Activated naive CD4-positive, alpha-beta T cell treated with Interleukin-2 at 50 U/mL for 16 hours (primary cell): ENCODE measurements at places on chromosomes 4 and X.

GRCh38 chrX:63754136-63754859, 30.7 kb downstream of the ARHGEF9 start:
- peak; percentile 23 for DNase-seq

- no peak for DNase-seq
Measured at GRCh38 chrX:23332101-23332887, 2.4 kb upstream of the PTCHD1 start.

GRCh38 chr4:70099206-70099605, 49.0 kb downstream of the HTN1 start:
- DNase-seq: no peak

DNA sequence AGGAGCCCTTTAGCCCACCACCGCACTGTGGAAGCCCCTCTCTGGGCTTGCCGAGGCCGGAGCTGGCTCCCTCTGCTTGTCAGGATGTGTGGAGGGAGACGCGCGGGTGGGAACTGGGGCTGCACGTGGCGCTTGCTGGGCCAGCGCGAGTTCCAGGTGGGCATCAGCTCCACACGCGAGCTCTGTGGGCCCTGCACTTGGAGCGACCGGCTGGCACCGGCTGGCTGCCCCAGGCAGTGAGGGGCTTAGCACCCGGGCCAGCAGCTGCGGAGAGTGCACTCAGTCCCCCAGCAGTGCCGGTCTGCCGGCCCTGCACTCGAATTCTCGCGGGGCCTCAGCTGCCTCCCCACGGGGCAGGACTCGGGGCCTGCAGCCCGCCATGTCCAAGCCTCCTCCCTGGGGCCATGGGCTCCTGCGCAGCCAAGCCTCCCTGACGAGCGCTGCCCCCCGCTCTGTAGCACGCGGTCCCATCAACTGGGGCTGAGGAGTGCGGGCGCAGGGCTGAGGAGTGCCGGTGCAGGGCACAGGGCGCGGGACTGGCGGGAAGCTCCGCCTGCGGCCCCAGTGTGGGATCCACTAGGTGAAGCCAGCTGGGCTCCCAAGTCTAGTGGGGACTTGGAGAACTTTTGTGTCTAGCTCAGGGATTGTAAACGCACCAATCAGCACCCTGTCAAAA, 93.6 kb downstream of the DTHD1 start:
- DNase-seq: no peak

- DNase-seq: no peak
Measured at GRCh38 chr4:46856333-46856732, 52.7 kb downstream of the COX7B2 start.

DNA sequence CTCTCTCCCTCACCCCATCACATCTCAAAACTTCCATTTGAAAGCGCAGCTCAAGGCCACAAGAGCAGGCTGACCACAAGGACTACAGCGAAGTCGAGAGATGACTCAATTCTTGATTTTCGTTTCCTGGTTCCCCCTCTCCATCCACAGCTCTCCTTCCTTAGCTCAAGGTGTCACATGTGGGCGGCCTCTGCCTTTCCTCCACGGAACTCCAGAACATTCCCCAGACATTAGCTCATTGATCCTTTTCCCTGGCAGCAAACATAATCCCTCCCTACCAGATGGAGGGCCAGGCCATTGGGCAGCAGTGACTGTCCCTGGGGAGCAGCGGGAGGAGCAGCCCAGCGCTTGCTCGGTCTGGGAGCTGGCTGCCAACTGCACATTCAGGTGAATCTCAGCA, 56.3 kb downstream of the CCDC149 start:
- no peak for DNase-seq

DNA sequence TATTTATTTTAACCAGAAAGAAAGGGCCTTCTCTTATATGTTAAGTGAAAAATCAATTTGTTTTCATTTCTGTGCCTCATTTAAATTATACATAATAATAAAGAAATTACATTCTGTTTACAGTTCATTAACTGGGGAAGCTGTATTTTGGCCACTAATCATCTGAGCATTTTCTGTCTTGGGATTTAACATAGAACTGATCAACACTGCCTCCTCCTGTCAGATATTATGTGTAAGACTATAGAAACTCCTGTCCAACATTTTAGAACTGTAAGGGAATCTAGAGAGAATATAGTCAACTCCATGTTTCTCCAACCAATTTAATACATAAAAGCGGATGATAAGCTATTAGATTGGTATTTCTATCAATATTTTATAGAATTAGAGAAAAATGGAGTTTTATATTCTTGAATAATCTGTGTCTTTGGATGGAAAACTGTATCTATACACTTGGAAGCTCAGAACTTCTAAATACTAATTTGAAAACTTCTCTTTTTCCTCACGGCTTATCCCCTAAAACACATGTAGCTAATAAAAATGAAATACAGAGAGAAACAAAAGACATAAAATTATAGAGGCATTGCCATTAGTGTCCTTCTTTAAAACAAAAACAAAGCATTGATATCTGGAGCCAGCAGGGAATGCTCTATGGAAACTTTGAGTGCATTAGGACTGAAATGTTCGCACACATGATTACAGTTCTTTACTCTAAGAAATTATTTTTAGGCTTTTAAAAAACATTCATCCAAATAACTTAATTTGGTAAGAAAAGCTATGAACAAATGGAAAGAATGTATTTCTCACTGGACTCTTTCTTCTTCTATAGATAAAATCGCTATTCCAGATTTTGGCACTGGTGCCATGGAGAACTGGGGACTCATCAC, 33.1 kb downstream of the ENPEP start:
- no peak for DNase-seq

GRCh38 chr4:7626531-7626930, 191.8 kb upstream of the PSAPL1 start:
- no peak for DNase-seq

- no peak for DNase-seq
Measured at GRCh38 chr4:56048383-56048701, 99.6 kb downstream of the CEP135 start.

DNA sequence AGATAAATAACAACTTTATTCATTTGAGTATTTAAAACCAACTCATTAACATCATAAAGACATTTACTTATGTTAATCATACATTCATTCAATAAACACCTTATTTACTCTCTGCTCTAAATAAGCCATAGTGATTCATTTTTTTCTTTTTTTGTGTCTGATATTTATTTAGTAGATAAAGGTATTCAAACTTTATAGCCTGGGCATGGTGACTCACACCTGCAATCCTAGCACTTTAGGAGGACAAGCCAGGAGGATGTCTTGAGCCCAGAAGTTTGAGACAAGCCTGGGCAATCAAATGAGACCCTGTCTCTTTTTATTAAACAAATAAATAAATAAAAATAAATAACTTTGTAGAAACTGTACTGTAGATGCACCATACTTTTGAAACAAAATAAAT, 771.3 kb upstream of the PCDH7 start:
- DNase-seq: no peak

DNA sequence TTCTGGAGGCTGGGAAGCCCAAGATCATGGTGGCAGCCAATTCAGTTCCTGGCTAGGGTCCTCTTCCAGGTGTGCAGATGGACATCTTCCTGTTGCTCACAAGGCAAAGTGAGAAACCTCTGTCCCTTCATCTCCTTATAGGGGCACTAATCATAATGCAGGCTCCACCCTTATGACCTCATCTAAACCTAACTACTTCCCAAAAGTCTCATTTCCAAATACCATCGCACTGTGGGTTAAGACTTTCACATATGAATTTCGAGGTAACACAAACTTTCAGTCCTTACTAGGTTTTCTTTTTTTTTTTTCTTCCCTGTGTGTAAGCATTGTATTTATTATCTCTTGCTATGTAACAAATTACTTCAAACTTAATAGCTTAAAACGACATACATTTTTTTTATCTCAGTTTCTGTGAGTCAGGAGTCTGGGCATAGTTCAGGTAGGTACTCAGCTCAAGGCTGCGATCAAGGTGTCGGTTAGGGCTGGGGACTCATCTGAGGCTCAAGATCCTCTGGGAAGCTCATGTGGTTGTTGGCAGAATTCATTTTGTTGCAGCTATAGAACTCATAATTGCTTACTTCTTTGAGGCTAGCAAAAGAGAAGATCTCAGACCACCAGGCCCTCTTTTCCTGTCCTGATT, 204.7 kb upstream of the STK26 start:
- no peak for DNase-seq

GRCh38 chr4:168587411-168588125, 90.7 kb downstream of the PALLD start:
- no peak for DNase-seq

GRCh38 chrX:108573136-108573535, 133.5 kb downstream of the COL4A5 start:
- DNase-seq: no peak

DNA sequence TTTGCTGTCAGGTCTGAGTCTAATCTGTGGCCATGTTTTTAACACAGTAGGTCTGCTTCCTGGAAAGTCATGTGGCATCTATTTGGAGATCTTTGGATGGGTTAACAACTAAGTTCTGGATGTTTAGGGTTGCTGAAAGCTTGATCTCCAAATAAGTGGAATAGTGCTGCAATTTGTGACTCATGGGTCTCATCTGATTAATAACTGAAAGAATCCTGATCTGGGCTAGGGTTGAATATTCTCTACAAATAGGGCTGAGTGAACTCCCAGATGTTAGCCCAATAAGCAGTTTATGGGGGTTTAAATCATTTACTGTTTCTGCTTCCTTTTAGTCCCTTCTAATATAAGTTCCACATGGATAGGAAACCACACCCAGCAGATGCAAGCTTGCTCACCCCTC, 23.1 kb downstream of the CT47C1 start:
- no peak for DNase-seq

DNA sequence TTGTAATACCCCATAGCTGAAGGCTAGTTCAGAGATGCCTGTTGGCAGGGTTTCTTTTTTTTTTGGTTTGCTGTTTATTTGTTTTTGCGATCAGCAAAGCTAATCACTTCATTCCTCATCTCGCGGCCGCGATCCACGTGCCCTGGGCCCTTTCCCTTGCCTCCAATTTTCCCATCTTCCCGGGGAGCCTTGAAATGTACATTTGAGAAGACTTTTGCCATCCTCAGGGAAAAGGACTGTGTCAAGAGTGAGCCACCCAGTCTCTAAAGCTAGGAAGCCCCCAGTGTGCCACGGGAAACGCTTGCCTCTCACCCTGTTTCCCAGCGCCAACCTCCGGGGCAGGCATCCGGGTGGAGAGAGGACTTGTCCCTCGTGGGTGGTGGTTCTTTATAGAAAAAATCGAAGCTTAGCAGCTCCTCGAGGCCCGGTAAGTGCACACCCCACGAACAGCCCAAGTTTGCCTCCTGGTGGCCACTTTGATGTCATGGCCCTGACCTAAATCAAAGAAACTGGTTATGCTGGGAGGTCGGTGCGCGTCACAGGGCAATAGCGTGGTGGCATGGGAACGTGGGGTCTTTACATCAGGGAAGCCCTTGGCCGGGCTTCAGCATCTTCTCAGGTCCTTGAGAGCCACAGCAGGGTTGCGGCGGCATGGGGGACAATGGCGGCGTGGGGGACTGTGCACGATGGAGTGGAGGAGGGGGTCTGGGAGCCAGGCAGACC, 42.0 kb downstream of the MAP7D3 start:
- DNase-seq: peak; percentile 35

DNA sequence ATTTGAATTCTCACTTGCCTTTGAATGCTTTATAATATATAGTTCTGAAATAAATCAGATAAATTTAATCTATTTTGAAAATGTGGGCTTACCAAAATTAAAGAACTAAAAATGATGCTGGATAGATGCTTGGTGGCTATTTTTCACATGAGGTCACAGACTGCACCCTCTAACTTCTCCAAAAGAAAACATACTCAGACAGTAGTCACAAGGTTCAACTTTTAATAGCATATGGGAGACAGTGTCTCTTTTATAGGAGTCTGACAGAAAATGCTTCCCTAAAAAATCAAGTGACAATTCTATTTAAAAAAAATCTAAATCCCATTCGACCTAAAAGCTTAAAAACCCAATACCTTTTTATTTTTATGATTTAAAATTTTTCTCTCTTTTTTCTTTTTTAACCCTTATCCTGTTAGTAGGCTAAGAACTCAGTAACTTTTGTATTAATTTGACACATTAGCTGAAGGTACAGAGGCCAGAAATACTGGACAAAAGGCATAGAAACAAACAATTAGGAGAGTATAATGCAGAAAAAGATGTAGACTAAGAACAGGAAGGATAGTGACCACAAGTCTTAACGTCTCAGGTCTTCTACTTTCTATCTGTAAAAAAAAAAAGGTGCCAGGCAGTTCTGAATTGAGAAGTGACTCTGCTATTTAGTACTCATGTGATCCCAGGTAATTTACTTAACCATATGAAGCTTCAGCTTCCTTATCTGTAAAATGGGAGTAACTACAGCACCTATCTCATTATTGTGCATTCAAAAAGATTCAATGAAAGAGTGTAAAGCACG, 7.6 kb downstream of the TIGD4 start:
- DNase-seq: no peak

- no peak for DNase-seq
Measured at GRCh38 chrX:147788641-147789350, 122.9 kb upstream of the FMR1 start.

GRCh38 chr4:58064653-58065052, 954.5 kb upstream of the IGFBP7 start:
- no peak for DNase-seq

- peak; percentile 22 for DNase-seq
Measured at GRCh38 chrX:69387567-69388487, 116.3 kb upstream of the NALF2 start.

GRCh38 chrX:149185087-149185486, 320.0 kb downstream of the IDS start:
- DNase-seq: no peak

GRCh38 chrX:43627147-43627546, 29.0 kb upstream of the MAOA start:
- no peak for DNase-seq

DNA sequence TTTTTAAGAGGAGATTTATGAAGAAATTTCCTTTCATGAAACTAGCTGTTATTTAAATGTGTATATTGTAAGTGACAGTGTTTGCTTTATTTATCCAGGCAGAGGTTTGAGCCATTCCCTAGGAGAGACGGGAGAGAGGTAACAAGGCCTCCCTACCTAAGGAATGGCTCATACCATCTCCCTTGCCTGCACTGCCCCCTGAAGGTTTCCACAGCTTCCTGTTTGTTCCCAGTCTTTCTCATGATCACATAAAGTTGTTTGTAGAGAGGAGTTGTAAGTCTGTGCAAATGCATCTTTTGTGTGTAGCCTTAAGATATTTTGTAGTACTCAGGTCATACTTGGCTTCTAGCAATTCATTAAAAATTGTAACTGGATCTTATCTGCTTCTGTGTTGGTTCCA, 1504.5 kb upstream of the PCDH10 start:
- no peak for DNase-seq

DNA sequence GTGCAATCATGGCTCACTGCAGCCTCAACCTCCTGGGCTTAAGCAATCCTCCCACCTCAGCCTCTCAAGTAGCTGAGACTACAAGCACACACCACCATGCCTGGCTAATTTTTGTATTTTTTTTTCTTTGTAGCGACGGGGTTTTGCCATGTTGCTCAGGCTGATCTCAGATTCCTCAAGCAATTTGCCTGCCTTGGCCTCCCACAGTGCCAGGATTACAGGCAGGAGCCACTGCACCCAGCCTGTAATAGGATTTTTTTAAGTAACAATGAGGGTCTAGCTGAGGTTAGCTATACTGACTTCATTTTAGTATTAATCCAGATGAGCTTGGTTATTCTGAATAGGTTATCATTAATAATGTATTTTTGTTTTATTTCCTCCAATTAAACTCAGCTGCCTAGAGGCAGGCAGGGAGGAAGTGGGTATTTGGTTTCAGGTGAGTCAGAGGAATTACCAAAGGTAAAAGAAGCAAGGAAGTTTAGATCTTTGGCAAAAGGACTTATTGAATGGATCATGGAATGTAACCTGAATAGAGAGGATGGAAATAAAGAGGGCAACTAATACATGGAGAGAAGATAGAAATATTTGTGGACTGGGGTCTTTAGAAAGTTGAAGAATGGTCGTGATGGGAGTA, 1023.3 kb upstream of the TENM3 start:
- DNase-seq: no peak

GRCh38 chr4:54185044-54185780, 43.9 kb upstream of the PDGFRA start:
- DNase-seq: no peak
